ENCODE measurements at places on chromosomes 5 and 9.

DNA sequence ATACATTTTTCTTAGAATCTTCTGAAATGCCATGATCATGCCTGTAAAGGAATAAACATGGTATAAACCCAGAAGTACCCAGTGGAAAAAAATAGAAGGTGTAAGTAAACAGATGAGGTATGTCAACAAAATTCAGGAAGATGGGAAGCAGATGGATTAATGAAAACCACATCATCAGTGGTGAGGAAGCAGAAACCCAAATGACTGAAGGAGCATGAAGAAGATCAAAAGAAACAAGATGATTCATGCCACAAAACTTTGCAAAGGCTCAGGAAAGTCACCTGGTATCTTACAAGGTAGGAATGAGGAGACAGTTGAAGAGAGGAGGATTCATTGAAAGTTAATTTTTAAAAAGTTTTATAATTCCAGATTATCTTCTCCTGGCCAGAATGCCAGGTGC lies 132.8 kb upstream of the PAPPA start:
- no peak for DNase-seq

GRCh38 chr9:87138128-87139040 lies 191.1 kb upstream of the GAS1 start:
- DNase-seq: no peak

- peak; percentile 24 for DNase-seq
These were observed 76.8 kb downstream of the LMX1B start for GRCh38 chr9:126690431-126691051.

- no peak for DNase-seq
These were observed 495.0 kb downstream of the DMAC1 start for GRCh38 chr9:7304627-7304995.

- DNase-seq: no peak
These were observed 91.1 kb downstream of the BRINP1 start for GRCh38 chr9:119278171-119278570.

- no peak for DNase-seq
These were observed 409.1 kb upstream of the GRIA1 start for GRCh38 chr5:153081385-153081784.

- no peak for DNase-seq
These were observed 143.7 kb upstream of the IRX2 start for GRCh38 chr5:2895196-2895595.

- DNase-seq: no peak
These were observed 1.8 kb downstream of the UBAP2 start for GRCh38 chr9:34046784-34047379.

DNA sequence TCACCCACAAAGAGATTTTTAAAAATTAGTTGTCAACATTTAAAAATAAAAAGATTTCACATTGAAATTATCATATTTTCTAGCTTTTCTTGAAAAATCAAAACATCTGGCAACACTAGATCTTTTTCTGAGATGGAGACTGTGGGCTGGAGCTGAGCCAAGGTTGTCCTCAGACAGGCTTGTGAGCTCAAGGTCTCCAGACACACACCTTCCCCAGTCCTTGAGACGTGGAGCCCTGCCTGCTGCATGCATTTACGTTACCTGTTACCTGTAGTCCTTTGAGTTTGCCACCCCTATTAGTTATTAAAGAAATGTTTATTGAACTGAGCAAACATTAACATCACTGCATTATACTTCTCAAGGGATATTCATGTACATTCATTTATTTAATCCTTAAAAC lies 87.5 kb upstream of the TLE1 start:
- no peak for DNase-seq

DNA sequence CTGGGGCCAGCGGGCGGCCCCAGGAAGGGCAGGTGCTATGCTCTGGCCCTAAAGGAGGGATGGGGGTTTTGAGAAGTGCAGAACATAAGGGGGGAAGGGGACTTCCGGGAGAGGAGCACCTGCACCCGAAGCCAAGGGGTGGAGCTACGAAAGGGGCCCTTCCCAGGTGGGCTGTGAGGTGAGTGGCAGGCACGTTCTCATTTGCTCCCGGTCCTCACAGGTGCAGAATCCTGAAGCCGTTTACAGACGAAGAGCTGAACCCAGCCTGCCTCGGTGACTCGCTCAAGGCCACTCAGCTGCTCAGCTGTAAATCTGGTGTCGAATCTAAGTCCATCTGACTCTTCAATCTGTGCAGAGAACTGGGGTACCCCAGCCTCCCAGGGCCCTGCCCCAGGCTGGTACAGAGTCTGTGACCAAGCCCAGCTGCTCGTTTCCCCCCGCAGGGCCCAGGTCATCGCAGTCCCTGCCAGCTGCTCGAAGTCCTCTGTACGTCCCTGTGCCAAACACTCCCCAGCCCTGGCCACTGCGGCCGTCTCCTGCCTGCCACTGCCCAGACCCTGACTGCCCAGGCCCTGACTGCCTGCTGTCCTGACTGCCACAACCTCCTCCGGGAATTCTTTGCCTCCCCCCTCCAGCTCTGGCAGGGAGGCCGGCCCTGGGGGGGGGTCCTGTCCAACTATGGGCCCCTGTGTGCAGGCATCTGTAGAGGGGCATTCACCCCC lies 53.8 kb upstream of the RXRA start:
- DNase-seq: no peak

GRCh38 chr5:143205883-143206195 lies 197.6 kb downstream of the NR3C1 start:
- DNase-seq: no peak

GRCh38 chr5:91328743-91329142 lies 54.4 kb downstream of the ARRDC3 start:
- DNase-seq: no peak

GRCh38 chr5:36374266-36374862 lies 72.7 kb upstream of the RANBP3L start:
- no peak for DNase-seq

GRCh38 chr9:84583866-84584265 lies 85.7 kb upstream of the NTRK2 start:
- DNase-seq: no peak

DNA sequence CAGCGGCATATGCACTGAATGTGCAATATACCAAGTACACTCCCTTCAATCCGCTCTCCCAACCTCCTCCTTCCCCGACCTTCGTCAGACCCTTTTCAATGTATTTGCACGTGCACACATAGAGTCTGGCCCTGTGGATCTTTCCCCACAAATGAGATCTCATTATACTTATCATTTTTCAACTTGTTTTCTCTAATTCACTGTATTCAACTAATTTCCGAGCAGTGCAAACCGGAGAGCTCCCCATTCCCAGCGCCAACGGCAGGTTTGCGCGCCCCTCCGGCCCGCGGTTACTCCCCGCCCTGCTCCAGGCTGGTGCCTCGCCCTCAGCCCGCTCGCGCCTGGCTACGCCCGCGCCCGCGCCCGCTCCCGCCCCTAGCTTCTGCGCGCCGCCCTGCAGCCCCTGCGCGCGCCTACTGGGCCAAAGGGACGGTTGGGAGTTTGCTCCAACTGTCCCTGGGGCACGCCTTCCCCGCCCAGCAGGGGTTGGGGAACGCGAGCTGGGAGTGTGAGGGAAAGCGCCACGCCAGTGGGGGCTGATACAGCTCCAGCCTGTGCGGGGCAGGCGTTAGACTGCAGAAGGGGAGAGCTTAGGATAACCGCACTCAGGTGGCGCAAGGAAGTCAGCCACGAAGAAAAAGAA lies 3.3 kb upstream of the CDC20B start:
- no peak for DNase-seq

- DNase-seq: no peak
These were observed 78.1 kb downstream of the KCNT1 start for GRCh38 chr9:135780086-135780485.

DNA sequence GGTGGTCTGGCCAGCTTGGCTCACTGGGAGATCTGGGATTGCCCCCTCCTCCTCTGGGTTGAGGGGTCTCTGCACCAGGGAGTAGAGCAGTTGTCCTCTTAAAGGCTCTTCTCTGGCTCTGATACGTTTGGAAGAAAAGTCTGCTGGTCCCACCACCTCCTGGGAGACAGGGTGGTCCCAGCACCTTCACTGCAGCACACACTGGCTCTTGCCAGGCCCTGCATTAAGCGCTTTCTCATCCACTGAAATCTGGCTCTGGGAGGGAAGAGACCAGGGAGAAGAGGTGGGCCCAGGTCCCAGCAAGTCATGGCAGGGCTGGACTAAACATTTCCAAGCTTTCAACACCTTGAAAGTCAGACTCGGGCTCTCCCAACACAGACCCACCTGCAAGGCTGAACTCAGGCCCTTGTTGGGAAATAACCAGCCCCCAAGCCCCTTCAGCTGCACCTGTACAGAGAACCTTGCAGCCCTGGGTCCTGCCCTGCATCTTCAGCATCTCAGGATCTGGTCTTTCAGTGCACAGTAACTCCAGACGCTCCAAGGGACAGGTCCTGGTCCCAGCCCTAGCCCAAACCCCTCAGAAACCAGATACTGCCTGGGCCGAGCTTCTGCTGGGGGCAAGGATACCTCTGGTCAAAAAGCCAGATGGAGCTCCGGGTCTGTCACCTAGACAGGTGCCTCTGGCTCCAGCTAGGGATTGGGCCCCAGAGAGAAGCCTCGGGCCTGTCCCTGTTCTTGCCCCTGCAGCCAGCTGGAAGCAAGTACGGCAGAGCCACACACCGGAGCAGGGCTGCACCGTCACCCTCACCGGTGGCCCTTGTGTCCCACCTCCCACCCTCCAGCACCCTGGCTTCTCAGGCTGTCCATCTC lies 134.5 kb downstream of the DAB2IP start:
- DNase-seq: no peak

GRCh38 chr9:133869674-133870405 lies 122.3 kb downstream of the VAV2 start:
- no peak for DNase-seq

GRCh38 chr9:13386935-13387733 lies 107.6 kb upstream of the MPDZ start:
- DNase-seq: no peak

DNA sequence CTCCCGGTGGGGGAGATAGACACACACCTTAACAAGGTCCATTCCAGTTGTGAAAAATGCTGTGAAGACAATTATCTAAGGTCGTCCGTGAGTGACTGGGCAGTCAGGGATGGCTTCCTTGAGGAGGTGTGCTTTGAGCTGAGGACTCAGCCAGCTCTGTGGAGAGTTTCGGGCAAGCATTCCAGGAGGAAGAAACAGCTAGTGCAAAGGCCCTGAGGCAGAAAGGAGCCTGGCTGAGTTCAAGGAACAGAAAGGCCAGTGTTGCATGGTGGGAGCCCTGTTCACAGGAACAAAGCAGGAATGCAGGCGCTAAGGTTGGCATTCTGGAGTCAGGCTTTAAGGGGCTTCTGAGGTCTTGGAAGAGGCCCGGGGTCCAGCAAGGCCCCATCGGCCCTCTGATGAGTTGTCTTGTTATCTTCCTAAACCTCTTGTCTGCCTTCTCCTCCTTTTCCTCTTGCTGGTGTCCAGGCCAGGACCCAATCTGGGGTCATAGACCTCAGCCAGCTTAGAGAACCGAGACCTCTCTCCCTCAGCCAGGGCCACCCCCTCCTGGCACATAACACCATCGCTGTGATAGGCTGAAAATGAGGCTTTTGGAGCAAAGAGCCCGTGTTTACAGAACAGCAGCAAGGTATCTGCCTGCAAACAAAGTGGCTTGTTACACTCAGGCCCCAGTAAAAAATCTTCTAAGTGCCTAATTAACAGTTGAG lies 270.2 kb upstream of the MVB12B start:
- no peak for DNase-seq

DNA sequence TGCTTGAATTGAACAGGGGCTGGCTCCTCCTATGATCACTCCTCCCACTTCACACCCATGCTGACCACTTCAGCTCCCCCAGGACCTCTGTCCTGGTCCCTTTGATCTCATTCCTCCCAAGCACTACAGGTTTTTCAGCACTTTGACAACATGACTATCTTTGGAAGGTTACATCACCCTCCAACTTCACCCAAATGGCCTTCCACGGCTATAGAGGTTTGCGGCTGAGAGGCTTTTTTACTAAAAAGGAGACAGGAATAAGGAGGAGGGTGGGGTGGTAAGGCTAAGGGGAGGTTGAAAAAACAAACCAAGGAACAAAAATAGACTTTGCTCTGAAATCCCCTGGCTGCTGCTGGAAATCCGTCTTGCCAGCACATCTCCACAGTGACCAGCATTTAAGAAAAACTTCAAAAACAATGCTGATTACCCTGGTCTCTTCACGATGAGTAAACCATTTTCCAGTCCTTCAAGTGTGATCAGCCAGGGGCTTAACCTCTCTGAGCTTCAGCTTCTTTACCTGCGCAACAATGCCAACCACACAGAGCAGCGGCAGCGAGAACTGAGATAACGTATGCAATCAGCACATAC lies 102.7 kb downstream of the DPYSL3 start:
- DNase-seq: no peak

GRCh38 chr9:4061717-4062116 lies 238.2 kb downstream of the GLIS3 start:
- DNase-seq: no peak

DNA sequence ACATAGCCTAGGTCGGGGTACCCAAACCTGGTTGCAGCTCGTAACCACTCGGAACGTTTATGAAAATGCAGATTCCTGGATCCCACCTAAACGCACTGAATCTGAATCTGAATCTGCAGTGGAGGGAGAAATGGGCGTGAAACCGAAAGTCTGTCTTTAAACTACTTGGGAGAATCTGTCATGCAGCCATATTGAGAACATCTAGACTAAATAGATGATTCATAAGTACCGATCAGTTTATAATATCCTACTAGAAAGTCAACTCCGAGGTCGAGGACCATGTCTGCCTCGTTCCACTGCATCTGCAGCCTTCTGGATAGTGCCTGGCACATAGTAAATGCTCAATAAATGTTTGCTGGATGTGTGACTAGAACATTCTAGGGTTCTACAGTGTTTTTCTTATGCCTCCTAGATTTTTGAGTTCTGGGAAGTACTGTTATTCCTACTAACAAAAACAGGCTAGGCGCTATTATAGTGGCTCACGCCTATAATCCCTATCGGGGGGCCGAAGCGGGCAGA lies 632 bp downstream of the COQ4 start:
- DNase-seq: no peak

DNA sequence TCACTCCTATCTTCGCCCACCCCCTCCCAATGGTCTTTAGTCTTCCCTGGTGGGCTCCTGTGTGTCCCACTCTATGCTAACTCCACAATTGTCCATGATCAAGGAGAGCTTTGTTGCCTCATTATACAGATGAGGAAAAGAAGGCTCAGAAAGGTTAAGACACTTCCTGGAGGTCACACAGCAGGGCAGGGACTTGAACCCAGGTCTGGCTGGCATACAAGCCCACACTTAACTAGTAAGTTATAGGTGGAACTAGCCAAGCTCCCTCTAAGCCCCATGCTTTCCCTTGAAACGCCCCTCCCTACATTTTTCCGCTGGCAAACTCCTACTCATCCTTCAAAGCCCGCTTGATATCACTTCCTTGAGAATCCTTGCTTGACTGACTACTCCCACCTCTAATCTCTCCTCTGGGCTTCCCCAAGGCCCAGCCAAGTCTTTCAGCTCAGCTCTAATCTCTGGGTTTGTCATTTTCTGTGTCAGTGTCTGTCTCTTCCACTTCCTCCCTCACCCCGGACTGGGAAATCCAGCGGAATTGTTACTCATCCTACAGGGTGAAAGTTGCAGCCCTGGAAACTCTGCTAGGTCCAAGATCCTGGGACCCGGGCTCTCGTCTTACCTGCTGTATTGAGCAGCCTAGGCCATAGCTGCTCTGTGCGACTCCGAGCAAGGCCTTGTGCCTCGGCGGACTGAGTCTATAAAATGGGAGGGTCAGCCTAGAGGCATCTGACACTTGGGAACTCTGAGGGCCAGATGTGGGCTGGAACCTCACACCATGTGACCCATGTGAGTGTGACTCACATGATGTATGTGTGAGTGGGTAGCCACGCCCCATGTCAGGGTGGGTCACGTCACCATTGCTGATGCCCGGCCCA lies 144.5 kb downstream of the GAPVD1 start:
- no peak for DNase-seq
